Cardiac muscle cell (in vitro differentiated cells and primary cell): ENCODE measurements at places on chromosomes 7 and 10.

DNA sequence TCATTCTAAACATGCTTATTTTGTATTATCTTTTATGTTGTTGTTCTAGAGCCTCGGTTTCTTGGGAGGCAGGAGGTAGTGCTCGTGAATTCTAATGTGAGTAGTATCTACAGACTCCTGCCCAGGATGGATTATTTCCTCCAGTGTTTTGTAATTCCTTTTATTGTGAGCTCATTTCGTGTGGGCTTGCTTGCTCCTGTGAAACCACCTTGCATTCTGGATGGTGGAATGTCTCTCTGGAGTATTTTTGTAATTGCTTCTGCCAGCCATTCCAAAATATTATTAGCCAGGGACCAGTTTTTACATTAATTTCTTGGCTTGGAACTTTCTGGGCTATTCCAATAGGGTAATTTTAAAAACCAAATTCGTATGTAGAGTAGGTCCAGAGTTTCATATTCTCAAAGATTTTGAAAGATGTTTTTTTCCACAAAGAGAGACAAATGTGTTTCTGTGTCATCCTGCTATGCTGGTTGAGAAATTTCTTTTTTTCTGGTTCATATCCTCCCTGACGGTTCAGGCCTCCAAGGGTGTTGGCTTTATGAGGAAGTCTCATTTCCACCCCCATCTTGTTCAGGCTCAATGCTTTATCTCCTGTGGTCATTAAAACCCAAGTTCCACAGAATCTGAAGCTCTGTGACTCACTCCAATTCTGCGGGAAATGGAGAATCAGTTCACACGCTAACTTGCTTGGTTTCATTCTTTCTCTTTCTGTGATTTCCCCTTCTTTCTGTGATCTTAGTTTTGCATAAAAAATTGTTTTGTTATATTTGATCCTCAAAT is 41.7 kb upstream of the CALD1 start:
- peak; percentile 90 for DNase-seq

DNA sequence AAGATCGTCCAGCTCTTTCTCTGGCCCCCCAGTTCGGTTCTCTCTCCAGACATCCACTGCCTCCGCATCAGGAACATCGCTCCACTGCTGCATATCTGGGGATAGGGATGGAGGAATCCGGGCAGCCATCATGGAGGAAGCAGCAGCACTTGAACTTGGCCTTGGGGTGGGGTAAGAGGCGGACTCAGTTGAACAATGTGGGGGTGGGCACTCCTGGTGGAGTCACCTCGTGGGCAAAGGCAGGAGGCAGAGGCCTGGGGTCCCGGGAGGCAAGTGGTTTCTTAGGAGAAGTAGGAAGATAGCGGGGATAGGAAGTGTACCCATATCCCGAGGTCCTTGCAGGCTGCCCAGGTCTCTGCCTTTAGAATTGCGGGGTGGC is 98.3 kb downstream of the CHST15 start:
- DNase-seq: no peak

DNA sequence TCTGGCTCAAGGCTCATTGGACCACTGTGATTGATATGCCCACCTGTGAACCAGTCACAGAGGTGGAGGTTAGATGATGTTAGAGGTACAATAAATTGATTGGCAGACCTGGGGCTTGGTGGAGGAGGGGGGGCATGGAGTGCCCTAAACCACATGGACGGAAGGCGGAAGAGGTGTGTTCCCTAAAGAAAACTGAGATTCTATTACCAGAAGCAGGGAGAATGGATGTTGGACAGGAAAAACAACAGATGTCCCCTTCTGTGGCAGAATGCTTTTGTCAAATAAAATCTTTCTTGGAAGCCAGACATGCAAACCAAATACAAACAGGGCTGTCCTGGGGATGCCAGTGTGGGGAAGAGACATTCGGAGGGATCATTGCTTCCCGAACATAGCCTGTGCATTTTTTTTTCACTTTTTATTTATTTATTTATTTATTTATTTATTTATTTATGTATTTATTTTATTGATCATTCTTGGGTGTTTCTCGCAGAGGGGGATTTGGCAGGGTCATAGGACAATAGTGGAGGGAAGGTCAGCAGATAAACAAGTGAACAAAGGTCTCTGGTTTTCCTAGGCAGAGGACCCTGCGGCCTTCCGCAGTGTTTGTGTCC is 433.9 kb downstream of the RPS24 start:
- no peak for DNase-seq

DNA sequence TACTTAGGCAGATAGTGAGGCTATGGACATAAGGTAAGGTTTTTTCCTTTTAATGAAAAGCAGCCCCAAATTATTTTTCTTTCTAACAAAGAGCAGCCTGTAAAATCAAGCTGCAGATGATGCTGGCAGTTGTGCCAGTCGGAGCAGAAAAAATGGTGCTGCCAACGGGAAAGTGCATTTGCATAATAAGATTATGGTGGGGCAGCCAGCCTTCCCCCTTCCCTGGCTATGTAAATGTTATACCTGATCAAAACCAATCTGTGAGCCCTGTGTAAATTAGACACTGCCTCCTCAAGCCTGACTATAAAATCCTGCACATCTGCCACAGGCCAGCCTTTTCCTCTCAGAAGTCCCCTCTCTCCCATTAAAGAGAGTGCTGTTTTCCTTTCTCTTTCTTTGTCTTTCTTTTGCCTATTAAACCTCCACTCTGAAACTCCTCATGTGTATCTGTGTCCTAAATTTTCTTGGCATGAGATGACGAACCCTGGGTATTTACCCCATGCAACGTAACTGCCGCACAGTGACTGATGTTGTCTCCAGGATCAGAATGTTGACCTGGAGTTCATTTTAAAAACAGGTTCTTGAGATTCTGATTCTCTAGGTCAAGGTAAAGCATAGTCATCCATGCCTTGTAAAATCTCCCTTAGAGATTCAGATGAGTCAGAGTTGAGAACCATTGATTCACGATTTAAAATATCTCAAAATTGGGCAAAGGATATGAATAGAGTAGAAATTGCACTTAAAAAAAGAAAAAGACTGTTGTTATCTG is 167.3 kb upstream of the C1GALT1 start:
- no peak for DNase-seq

- DNase-seq: no peak
Measured at GRCh38 chr10:133315847-133316246, 7.1 kb downstream of the ZNF511 start.

DNA sequence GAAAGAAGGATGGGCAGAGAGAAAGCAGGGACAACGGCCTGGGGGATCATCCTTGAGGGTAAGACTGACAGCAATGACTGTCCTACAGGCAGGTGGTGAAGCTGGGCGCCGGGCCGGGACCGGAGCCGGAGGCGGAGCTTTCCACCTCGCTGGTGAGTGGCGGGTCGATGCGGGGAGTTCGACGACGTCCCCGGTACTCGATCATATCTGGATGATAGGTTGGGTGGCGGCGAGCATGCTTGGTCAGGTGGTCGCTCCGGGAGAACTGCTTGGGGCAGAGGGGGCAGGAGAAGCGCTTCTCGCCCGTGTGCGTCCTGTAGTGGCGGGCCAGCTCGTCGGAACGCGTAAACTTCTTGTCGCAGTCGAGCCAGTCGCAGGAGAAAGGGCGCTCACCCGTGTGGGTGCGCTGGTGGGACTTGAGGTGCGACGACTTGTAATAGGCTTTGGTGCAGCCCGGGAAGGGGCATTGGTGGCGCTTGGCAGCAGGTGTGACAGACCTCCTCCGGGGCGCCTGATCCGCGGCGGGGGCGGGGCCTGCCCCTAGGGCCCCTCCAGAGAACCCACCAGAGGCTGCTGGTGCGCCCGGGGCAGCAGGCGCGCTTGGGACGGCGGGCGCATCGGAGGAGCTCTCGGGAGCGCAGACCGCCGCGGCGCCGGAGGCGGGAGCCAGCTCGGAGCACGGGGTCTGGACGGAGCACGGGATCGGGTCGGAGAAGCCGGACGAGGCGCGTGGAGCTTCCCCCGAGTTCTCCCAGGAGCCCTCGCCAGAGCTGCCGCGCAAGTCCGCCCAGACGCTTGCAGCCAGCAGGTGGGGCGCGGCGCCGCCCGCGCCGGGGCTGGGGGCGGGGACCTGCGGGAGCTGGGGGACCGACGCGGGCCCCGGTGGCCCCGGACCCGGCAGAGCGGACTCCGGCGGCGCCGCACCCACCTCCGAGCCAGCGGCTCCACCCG is 752 bp downstream of the KLF14 start:
- DNase-seq: no peak

GRCh38 chr10:79068203-79068561 is 584 bp upstream of the ZMIZ1 start:
- no peak for DNase-seq

GRCh38 chr7:32476816-32477648 is 13.1 kb downstream of the LSM5 start:
- DNase-seq: no peak

DNA sequence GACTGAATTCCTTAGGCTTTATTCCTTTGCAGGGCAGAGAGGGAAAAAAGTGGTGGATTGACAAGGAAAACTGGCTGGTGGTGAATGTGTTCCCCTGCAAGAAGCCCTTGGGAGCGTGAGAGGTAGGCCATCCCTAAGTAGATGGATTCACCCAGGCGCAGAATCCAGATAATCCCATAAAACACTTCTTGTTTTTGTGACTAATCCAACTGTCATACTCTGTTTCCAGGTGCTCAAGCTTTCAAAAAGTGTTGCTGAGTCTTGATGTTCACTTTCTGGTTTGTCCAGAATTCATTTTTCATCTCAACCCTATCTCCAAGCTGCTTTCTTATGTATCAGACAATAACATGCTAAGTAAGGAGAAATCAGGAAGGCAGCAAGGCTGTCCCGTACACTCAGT is 250.8 kb upstream of the HABP2 start:
- no peak for DNase-seq

- DNase-seq: no peak
Measured at GRCh38 chr10:131776496-131776895, 124.3 kb upstream of the PPP2R2D start.

DNA sequence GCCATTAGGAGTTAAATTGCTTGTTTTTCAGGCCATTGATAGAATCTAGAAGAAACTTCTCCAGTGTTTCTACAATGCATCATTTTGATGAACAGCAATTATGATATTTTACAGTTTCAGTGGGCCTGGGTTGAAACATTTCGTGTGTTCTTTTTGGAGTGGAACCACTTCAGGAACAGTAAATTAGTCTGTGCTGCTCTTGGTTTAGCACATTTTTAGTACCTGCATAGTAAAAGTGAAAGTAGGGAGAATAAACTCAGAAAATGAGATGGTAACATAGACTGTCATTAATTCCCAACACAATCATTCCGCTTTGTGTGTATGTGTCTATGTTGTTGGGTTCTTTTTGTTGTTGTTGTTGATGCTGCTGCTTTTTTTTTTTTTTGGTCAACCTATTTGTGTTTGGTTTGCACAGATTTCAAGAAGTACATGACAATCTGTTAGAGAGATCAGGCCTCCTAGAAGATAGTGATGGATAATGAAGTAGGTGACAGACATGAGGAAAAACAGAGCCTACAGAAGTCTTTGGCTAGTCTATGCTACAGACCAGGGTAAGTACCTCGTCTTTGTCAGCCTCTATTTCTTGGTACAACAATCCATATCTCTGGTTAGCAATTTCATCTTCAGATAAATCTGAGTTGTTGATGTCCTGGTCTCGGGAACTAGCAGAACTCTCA is 154.0 kb upstream of the TARP start:
- DNase-seq: no peak

DNA sequence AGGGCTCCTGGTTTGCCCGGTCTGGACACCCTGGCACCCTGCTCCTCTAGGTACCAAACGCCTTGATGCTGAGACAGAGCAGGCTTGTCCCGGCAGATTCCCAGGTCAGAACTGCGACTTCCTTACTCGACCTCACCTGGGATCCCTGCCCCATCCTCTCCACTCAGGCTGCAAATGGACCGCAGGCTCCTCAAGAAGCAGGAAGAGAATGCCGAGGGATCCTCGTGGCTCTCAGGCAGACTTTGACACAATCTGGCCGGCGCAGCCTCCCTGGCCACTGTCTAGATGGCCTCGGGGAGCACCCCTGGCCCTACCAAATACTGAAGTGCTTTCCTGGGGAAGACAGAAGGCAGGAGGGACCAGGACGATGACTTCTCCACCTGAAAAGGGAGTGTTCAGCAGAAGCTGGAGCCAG is 421 bp upstream of the NODAL start:
- DNase-seq: no peak

DNA sequence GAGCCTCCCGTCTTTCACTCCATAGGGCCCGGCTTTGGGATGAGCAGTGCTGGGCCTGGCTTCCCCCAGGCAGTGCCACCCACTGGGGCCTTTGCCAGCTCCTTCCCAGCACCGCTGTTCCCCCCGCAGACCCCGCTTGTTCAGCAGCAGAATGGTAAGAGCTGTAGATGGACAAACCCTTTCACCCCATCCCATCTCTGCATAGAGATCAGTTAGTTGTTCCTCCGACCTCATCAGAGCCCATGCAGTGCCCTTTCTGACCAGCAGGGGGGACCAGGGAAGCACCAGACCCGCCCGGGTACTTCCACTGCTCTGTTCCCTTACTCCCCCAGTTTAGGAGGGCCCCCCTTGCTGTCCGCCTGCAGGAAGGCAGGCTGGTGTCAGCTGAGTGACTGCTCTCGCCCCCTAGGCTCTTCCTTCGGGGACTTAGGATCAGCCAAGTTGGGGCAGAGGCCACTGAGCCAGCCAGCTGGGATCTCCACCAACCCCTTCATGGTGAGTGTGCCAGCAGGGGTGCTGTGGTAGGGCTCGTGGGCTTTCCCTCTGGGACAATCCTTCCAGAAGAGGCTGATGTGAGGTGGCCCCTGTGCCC is 9.8 kb downstream of the SAP25 start:
- DNase-seq: peak; percentile 81

DNA sequence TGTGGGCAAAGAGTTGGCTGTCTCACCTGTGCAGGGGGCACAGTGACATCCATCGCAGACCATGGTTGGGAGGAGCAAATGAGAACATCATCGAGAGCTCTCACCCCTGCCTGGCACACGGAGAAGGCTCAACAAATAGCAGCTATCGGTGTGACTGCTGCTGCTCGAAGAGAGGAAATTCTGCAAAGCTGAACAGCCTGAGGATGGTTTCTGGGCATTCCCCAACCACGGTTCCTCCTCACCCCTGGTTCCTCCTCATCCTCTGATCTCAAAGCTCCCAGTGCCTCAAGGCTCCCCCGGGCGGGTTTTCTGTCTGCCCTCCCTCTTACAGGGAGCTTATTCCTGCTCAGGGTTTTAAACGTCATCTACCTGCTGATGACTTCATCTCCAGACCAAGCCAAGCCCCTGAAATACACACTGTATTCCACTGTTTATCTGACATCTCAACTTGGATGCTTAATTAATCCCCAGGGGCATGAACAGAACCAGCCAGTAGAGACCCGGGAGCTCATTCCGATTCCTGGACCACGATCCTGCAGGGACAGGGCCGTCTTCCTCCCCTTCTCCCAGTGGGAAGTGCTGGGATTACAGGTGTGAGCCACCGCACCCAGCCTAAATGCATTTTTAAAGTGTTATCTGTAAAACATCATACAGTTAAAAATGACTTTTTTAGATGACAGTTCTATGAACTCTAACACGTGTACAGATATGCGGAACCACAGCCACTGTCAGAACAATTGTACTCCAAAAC is 19.5 kb upstream of the NOM1 start:
- DNase-seq: no peak
